CD8-positive, alpha-beta memory T cell (primary cell): ENCODE measurements at places on chromosomes 11 and 22.

GRCh38 chr11:88398791-88399570 lies 61.4 kb upstream of the CTSC start:
- no peaks in the 10 kb centered on the region for H3K27me3 ChIP-seq
- H3K36me3 ChIP-seq, result no peaks in the 10 kb centered on the region
- no peak for DNase-seq
- H3K4me1 ChIP-seq, result no peaks in the 10 kb centered on the region
- no peak overlapping the region for H3K27ac ChIP-seq

GRCh38 chr11:36033082-36033751 lies 89.4 kb downstream of the LDLRAD3 start:
- no peaks in the 10 kb centered on the region for H3K4me1 ChIP-seq
- H3K36me3 ChIP-seq, result no peaks in the 10 kb centered on the region
- DNase-seq, result no peak
- no peaks in the 10 kb centered on the region for H3K27me3 ChIP-seq

GRCh38 chr11:126732981-126733380 lies 267.6 kb downstream of the KIRREL3 start:
- no peak for DNase-seq
- no peak overlapping the region for H3K27ac ChIP-seq
- H3K4me3 ChIP-seq, result no peak overlapping the region
- H3K36me3 ChIP-seq, result no peaks in the 10 kb centered on the region

GRCh38 chr22:33389936-33390335 lies 331.8 kb upstream of the SYN3 start:
- H3K4me1 ChIP-seq, result no peaks in the 10 kb centered on the region
- H3K27ac ChIP-seq, result no peak overlapping the region
- no peak for DNase-seq
- no peak overlapping the region for H3K4me3 ChIP-seq
- no peaks in the 10 kb centered on the region for H3K36me3 ChIP-seq

GRCh38 chr11:27201454-27202302 lies 161.1 kb downstream of the BBOX1 start:
- no peak for DNase-seq
- H3K27me3 ChIP-seq, result peaks cover 3% of the 10 kb centered on the region
- no peak overlapping the region for H3K4me3 ChIP-seq
- H3K4me1 ChIP-seq, result no peaks in the 10 kb centered on the region
- peak overlapping the region; percentile 6 for H3K27ac ChIP-seq

DNA sequence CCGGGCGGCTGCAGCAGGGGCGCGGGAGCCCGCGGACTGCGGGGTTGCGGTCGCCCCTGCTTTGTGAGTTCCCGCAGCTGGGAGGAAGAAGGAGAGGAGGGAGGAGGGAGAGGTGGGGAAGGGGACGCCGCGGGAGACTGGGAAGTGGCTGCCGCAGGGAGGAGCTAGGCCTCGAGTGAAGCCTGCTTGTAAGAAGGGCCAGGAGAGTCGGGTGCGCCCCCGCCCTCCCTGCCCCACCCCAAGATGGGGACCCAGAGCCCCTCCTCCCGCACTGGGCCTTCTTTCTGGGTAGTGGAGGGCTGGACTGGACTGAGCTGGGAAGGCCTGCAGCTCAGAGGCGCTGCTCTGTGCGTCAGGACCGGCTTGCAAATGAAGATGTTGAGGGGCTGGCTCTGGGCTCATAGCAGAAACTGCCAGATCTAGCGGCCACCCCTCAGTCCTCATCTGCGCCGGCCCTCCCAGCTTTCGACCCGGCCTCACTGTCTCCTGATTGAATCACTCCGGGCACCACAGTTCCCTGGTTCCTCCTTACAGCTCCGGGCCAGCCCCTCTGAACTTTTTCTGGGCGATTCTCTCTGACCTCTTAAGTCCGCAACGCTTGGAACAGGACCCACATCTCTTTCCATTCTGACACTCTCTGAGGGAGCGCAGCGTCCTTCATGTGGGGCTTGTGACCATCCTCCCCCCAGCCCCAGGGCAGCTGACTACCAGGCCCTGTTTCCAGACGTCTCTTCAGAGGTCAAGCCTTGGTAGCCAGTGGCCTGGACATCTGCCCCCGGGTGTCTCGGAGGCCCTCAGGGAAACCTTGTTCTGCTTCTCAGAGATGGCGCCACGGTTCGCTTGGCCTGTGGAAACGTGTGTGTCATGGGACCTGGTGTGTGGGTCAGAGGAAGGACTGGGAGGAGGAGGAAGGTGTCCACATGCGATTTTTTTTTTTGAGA lies 21.9 kb downstream of the SERPINH1 start:
- no peak for DNase-seq
- no peaks in the 10 kb centered on the region for H3K27me3 ChIP-seq
- H3K27ac ChIP-seq, result peak overlapping the region; percentile 47
- peak overlapping the region; percentile 83 for H3K4me3 ChIP-seq
- no peaks in the 10 kb centered on the region for H3K36me3 ChIP-seq

DNA sequence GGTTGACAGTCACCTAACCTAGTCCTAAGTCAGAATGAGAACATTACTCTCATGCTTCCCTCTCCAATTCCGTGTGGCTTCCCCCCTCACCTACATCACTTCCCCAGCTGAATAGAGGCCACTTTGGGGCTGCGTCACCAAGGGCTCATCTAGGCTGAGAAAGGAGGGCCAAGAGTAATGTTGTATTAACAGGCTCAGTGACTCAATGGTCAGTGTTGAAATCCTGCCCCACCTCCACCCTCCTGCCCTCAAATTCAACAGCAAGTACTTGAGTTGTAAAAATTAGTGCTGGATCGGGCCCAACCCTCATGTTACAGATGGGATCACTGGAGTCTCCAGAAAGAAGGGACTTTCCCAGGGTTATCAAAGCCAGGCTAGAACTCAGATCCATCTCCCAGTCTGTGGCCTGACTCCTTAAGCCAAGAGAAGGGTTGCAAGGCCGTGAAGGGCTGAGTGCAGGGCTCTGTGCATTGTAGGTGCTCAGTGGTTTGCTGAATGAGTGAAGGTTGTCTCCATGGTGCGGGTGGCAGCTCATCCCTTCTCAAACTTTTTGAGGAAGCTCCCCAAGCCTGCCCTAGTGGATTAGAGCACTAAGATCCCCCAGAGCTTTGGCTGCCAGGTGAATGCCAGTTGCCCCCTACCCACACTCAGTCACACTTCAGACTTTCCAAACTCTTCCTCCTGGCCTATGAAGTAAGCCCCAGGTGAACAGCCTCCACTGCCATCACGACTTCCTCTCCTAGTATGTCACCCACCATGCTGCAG lies 3.2 kb downstream of the DGAT2 start:
- DNase-seq, result no peak
- no peak overlapping the region for H3K4me3 ChIP-seq
- H3K27ac ChIP-seq, result no peak overlapping the region
- no peaks in the 10 kb centered on the region for H3K27me3 ChIP-seq
- H3K4me1 ChIP-seq, result peaks cover 19% of the 10 kb centered on the region
- H3K36me3 ChIP-seq, result no peaks in the 10 kb centered on the region

DNA sequence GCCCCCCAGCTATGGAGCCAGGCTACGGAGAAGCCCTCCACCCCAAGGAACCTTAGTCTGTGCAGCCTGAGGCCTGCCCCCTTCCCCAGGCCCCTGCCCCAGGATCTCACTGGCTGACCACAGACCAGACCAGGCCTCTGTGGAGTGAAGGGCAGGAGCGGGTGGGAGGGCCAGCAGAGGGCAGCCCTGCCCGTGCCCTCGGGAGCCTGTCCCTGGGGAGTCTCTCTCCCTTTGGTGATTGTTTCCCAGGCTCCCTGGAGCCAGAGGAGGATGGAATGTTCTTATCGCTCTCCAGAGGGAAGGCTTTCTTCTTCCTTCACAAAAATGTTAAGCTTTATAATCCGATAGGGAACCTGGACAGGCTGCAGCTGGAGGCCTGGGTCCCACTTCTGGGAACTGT lies 455.3 kb downstream of the SOX6 start:
- H3K4me1 ChIP-seq, result no peaks in the 10 kb centered on the region
- H3K36me3 ChIP-seq, result no peaks in the 10 kb centered on the region
- no peak overlapping the region for H3K27ac ChIP-seq
- no peak overlapping the region for H3K4me3 ChIP-seq
- no peaks in the 10 kb centered on the region for H3K27me3 ChIP-seq

GRCh38 chr11:9971894-9972293 lies 308.0 kb downstream of the SWAP70 start:
- H3K27ac ChIP-seq, result no peak overlapping the region
- no peaks in the 10 kb centered on the region for H3K36me3 ChIP-seq
- no peaks in the 10 kb centered on the region for H3K4me1 ChIP-seq
- no peaks in the 10 kb centered on the region for H3K27me3 ChIP-seq

- no peak overlapping the region for H3K27ac ChIP-seq
- H3K27me3 ChIP-seq, result no peaks in the 10 kb centered on the region
- no peaks in the 10 kb centered on the region for H3K4me1 ChIP-seq
- peaks cover 9% of the 10 kb centered on the region for H3K36me3 ChIP-seq
Measured at GRCh38 chr11:129930743-129931142, 35.4 kb upstream of the NFRKB start.

DNA sequence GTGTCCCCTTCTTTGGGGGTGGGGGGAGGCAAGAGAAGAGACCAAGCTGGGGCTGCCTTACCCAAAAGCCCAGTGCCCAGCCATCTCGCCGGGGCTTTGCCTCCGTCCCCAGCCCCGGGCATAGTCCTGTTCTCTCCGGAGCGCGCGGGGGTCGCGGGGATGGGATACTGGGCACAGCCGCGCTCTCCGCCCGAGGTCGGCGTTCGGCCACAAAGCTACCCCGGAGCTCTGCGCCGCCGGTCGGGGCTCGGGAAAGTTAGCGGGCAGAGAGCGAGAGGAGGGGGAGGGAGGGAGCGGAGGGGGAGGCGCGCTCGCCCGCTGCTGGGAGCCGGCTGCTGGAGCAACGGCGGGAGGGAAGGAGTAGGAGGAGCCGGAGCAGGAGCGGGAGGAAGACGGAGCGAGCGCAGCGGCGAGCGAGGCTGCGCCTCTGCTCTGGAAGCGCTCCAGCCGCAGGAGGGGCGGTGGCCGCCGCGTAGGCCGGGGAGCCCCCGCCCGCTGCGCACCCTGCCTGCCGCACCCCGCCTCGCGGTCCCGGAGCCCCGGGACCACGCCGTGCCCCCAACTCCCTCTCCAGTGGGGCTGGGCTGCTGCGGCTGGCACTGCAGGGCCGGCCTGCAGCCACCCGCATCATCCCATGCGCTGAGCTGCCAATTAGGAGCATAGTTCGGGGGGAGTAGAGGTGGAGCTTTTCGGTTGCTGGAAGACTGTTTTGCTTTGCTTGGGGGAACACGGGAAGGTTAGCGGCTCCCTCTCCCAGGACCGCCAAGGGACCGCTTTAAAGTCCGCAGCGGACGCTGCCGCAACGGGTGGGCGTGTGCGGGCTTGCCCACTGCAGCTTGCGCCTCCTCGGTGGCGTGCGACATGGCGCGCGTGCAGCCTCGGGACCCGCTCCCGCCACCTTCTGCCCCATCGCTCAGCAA lies at the start of gene SCN4B:
SCN4B (minus strand) TSS at position 272 of the 920 bp plus-strand sequence; CDS start at position 122, 150 bp downstream.
- no peak for DNase-seq
- no peaks in the 10 kb centered on the region for H3K36me3 ChIP-seq
- no peak within 1 kb of the TSS for H3K4me3 ChIP-seq
- H3K27ac ChIP-seq, result no peak within 1 kb of the TSS

DNA sequence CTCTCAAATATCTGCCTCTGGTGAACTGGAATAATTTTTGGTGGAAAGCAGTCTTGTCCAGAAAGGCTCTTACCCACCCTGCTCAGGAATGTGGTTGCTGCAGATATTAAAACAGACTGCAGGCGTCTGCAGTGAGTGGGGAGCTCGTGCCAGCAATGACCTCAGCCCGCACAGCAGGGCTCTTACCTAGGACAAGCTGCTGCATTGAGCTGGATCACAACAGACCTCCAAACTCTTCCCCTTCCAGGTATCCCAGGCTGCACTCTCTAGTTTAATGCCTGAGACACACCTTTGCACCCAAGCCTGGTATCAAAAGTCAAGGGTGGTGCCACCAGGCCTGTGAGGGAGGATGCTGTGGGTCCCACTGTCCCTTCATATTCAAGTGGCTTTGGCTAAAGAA lies 69.7 kb upstream of the CDON start:
- DNase-seq, result no peak
- H3K27ac ChIP-seq, result no peak overlapping the region
- H3K4me3 ChIP-seq, result no peak overlapping the region
- no peaks in the 10 kb centered on the region for H3K4me1 ChIP-seq

- no peaks in the 10 kb centered on the region for H3K27me3 ChIP-seq
- H3K36me3 ChIP-seq, result no peaks in the 10 kb centered on the region
- no peak overlapping the region for H3K27ac ChIP-seq
- no peak overlapping the region for H3K4me3 ChIP-seq
Measured at GRCh38 chr22:33903012-33903411, 17.3 kb downstream of the LARGE1 start.

DNA sequence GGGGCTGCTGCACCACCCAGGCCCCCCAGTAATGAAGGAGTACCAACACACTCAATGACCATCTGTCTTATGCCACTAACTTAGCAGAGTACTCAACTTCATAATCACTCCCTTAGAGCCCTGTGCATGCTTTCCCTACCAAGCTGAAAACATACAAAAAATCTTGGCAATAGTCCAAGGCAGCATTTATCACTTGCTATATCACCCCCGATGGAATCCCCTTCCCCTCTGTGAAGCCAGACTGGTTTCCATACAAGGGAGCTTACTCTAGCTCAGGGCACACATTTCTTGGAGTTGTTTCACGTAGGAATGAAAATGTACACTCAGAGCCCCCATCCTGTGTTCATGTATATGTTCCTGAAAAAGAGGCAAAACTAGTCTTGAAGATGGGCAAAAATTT lies 301.3 kb upstream of the TENM4 start:
- no peaks in the 10 kb centered on the region for H3K36me3 ChIP-seq
- H3K27me3 ChIP-seq, result no peaks in the 10 kb centered on the region
- no peak overlapping the region for H3K27ac ChIP-seq
- no peak for DNase-seq

GRCh38 chr11:9787981-9788521 lies 124.2 kb downstream of the SWAP70 start:
- H3K36me3 ChIP-seq, result no peaks in the 10 kb centered on the region
- DNase-seq, result no peak
- H3K4me3 ChIP-seq, result no peak overlapping the region
- no peaks in the 10 kb centered on the region for H3K27me3 ChIP-seq
- H3K27ac ChIP-seq, result no peak overlapping the region

DNA sequence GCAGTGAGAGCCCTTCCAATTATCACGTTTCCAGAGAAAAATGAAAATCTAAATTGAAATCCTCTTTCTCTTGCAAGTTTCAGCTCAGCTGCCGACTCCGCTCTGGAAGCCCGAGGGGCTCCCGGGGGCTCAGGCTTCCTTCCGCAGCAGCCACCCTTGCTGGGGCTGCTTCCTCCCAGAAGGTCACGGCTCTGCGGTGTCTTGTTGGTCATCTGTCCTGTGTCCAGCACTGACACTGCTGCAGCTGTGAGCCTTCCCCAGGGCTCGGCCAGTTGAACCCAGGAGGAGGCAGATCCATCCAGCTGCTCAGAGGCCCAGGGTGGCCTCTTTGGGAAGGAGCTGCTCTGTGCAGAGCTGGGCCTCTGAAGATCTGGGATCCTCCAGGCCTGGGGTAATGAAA lies 1337.2 kb downstream of the TBC1D22A start:
- H3K27ac ChIP-seq, result no peak overlapping the region
- peaks cover 36% of the 10 kb centered on the region for H3K4me1 ChIP-seq
- H3K4me3 ChIP-seq, result no peak overlapping the region
- no peaks in the 10 kb centered on the region for H3K36me3 ChIP-seq
- DNase-seq, result no peak
